ENCODE measurements at places on chromosomes 3 and 15.

DNA sequence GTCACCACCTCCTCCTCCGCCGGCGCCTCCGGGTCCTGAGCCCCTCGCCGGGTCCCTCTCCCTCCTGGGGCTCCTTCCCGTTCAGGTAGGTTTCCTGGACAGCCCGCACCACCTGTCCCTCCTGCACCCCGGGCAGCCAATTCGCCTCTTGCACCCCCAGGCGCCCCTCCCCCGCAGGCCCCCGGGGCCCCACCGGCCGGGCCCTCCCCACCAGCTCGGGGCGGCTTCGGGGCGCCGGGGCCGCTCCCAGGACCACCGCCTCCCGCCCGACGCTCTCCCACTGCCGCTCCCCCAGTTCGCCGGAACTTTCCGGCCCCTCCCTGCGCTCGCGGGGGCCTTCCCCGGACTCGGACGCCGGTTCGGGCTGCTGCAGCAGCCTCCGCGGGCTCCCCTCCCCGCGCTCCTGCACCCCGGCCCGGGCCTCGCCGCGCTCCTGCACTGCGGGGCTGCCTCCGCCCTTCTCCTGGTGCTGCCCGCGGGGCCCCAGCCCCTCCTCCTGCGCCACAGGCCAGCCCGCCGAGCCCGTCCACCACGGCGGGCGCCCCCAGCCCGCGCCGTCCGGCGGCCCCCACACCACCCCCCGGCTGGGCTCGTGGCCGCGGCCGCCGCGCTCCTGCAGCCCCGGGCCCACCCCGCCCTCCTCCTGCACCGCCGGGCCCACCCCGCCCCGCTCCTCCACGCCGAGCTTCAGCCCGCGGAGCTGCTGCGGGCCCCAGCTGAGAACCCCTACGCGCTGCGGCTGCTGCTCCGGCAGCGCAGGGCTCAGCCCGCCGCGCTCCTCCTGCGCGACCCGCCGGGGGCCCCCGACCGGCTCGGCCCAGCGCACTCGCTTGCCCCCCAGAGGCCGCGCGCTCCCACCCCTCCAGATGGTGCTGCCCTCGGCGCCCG, 587 bp upstream of the TNK2 start:
- DNase-seq, result peak; percentile 33

DNA sequence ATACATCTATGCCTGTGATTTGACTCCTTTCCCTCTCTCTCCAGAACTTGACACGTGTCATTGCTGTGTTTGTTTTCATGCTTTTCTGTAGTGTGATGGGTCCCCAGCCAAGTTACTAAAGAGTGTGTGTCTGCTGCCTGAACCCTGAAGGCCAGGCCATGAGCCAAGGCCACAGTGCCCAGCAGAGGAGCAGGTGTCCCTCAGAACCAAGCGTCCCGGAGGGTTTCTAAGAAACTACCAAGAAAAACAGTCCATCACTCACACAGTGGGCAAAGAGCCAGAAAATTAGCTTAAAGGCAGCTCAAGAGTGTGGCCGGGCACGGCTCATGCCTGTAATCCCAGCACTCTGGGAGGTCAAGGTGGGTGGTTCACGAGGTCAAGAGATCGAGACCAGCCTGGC, 35.2 kb downstream of the FBXO45 start:
- DNase-seq, result no peak

GRCh38 chr3:134976948-134977347, 181.9 kb downstream of the EPHB1 start:
- no peak for DNase-seq

DNA sequence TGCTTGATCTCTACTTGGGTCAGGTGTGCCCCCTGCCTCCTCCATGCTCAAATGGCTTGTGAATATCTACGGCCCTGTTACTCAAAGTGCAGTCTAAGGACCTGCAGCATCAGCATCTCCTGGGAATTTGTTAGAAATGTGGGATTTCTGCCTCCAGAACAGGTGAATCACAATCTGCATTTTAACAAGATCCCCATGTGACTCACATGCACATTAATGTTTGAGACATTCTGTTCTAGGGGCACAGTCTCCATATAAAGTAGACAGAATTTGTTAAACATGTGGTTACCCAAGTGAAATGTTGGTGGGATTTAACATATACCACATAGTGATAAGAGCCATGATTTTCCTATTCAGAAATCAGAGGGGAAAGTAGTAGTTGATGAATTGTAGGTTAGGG, 256.2 kb downstream of the NR1D2 start:
- DNase-seq, result no peak

- no peak for DNase-seq
These were observed 64.4 kb downstream of the SLC9A9 start for GRCh38 chr3:143783851-143784370.

GRCh38 chr3:144028798-144029411, 57.3 kb downstream of the DIPK2A start:
- no peak for DNase-seq
